ENCODE measurements at places on chromosomes 2 and 18. TPM values are rescaled to one million over a fixed set of nuclear protein-coding genes. Genes with fewer than 3 reads are reported as not detected.

GRCh38 chr2:136113209-136113971, 4.6 kb downstream of the CXCR4 start:
- no peak for DNase-seq

- DNase-seq = peak; percentile 67
Measured at GRCh38 chr2:152445791-152446201, 110.8 kb downstream of the FMNL2 start.

- DNase-seq = no peak
Measured at GRCh38 chr18:74898965-74899364, 301.3 kb downstream of the ZNF407 start.

- DNase-seq = peak; percentile 30
Measured at GRCh38 chr18:8176554-8176953, 432.7 kb upstream of the RAB12 start.

GRCh38 chr2:135582383-135582782, 51.1 kb downstream of the R3HDM1 start:
- no peak for DNase-seq

GRCh38 chr18:56678836-56679565, 27.8 kb downstream of the WDR7 start:
- DNase-seq = no peak

DNA sequence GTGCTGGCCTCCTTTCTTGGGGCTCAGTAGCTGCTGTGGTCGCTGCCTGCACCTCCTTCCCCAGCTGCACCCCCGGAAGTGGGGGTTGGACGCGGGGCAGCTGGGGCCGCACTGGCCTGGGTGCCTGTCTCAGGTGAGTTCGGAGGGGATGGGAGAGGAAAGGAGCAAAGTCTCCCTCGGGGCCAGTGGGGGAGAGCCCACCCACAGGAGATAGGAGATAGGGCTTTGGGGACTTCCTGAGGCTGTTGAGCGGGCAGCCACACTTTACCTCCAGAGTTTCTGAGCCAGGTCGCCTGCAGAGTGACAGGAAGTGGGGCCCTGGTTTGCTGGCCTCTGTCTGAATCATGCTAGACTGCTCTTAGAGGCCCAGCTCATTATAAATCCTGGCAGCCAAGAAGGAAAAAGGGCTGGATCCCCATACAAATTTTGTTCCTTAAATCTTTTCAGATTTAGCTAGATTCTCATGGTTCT, 8.1 kb downstream of the MBP start:
- DNase-seq = no peak

- no peak for DNase-seq
Measured at GRCh38 chr2:194252127-194252526, 1404.9 kb upstream of the SLC39A10 start.

DNA sequence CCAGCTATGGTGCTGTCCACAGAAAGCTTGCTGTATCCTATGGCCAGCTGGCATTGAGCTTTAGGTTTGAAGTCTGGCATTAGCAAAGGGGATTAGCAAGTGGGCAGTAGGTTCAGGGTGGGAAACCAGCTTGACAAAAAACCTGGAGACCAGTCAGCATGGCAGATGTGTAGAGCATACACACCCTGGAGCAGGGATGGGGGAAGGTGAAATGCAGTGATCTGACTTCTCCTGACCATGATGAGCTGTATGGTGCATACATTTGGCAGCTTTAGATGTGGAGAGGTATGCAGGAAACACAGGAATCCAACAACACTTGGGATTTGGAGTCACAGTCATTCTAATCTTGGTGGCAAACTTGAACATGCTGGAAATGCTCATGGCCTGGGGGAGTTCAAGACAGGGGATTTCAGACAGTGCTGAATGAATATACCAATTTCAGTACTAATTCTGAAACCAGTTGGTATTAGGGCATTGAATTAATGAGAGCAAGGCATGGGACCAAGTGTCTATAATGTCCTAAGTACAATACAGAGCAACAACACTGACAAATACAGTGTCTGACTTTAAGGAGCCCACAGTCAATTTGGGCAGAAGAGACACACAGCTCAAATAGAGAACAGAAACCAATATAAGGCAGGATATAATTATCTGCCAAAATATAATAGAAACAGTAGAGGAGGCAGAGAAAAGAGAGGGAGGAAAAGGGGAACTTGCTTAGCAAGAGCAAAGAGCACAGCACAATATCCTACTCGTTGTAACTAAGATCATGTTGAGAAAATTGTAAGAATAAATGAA, 11.8 kb downstream of the ARHGAP15 start:
- DNase-seq = no peak

DNA sequence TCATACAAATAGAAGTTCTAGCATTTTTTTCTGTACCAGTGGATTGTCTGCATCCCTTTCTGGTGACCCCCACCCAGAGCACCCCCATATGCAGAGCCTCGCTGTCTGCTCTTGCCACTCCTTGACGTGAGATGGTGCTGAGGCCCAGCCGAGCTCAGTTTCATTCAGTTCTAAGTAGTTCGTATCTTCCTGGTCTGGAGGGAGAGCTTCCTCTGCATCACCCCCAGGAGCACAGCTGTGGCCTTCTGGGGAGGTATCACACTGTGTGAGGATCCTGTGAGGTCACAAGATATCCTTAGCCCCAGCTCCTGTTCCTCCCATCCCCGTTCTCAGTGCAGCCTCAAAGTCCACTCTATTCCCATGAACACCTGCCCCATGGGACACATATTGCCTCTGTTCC, 132.7 kb downstream of the PTGR3 start:
- no peak for DNase-seq

DNA sequence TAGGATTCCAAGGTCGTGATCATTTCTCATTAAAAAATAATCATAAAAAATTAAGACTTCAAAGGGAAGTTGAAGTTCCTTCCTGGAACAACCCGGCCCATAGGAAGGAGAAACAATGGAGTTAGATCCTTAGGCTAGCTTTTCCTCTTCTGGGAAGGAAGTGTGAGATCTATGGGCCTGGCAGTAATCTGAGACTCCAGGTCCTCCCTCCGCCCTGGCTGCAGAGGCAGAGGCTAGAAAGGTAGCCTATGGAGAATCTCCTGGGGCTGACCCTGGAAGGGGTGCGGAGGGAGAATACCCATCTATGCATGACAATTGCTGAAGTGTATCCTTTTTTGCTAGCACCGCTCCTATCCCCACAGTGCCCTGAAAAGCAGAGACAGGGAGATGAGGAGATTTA, 37.9 kb downstream of the TRIB2 start:
- no peak for DNase-seq

DNA sequence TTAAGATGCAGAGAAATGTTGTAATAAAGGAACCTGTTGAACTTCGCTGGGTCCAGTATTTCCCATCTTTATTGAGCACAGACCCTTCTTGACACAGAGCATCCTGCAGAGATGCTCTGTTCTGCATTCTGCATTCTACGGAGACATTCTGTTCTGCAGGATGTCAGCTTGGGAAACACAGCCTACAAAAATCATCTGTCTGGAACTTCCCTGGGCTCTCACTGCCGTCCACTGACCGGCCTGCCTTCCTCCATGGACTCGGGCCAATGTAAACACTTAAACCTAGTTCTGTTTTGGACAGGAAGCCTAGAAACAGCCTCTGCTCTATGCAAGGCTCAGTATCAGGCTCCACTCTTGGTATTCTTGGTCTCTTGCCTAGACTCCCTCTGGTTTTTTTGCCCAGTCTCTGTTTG, 90.0 kb upstream of the PPP1CB start:
- peak; percentile 65 for DNase-seq

GRCh38 chr2:188695953-188696352, 278.2 kb upstream of the COL3A1 start:
- DNase-seq = no peak

DNA sequence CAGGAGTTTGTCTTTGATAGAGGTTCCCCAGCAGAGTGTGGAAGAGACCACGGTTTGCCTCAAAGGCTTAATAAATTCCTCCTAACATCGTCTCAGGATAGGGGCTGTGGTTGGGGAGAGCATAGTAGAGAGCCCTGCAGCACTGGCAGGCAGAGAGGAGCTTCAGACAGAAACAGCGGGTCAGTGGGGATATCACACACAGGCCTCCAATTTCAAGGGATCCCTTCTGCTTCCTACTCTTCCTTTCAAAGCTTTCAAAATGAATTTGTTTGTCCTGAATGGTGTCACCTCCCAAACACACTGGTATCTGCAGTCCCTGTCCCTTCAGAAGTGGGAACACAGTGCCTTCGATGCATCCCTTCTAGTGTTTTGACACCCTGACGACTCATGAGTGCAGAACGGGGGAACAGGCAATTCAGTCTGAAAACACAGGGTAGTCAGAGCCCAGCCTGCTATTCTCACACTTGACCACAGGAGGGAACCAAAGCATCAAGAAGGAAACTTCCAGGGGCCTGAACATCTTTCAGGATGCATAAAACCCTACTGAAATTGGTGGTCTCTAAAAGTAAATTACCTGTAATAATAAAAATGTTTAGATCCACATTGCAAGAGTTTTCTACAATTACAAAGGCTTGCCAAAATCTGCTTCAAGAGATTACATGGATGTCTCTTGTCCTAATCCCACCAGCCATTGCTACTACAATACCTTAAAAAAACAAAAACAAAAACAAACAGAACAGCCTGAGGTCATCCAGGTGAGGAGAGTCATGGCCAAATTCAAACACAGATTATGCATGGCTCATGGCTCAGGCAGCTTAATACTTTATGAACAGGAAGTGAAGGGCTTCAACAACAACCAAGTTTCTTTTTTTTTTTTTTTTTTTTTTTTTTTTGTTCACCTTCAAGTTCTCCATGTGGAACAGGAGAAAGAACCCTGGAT, 49.8 kb downstream of the SLC14A2 start:
- DNase-seq = peak; percentile 72

GRCh38 chr2:239608260-239608659, 207.4 kb upstream of the HDAC4 start:
- no peak for DNase-seq

- DNase-seq = no peak
Measured at GRCh38 chr2:143936538-143936847, 583.4 kb downstream of the ZEB2 start.

GRCh38 chr2:168811696-168812095, 9.3 kb downstream of the NOSTRIN start:
- DNase-seq = no peak

- DNase-seq = no peak
Measured at GRCh38 chr2:198316852-198317396, 512.5 kb downstream of the PLCL1 start.

DNA sequence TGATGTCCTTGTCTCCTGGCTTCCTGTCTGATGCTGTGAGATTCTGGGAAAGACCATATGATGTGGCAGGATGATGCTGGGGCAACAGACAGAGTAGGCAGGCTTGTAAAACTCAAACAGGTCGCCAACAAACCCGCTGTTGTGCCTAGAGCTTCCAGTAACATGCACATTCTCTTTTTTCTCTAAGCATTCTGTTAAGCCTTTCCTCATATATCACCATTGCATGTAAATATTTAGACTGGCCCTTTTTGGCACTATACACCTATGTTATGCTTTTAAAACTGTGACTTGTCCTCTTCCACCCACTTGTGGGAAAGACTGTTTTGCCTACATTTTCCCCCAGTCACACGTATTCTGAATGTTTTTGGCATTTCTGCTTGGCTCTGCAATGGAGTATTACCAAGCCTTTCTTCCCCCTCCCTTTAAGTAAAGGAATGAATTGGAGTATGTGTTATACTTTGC, 250.4 kb upstream of the TANK start:
- DNase-seq = no peak

DNA sequence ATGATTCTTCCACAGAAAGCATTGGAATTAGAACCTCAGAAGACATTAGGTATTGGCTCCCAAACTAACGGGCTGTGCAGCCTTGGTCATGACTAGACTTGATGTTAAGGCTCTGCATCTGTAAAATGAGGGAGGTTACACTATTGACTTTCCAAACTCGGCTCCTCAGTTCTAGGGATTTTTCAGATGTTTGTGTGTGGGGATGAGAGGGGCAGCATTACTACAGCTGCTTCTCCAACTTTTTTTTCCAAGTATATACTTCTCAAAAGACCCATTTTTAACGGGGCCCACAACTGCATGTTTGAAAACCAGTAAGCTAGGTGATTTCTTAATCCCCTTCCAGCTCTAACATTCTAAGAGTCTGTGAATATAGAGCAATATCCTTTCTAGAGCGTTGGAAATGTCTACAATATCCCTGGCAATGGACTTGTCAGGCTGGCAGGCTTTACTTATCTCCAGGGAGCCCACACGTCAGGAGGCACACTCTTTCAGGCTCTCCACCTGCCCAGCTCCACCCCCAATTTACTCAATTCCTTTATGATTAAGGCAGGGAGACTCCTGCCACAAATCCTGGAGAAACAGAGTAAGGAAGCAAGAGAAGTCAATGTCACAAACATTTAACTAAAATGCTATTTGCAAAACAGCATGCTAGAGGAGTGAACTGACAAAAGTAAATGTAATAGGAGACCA, 844 bp upstream of the MPV17 start:
- DNase-seq = peak; percentile 73

DNA sequence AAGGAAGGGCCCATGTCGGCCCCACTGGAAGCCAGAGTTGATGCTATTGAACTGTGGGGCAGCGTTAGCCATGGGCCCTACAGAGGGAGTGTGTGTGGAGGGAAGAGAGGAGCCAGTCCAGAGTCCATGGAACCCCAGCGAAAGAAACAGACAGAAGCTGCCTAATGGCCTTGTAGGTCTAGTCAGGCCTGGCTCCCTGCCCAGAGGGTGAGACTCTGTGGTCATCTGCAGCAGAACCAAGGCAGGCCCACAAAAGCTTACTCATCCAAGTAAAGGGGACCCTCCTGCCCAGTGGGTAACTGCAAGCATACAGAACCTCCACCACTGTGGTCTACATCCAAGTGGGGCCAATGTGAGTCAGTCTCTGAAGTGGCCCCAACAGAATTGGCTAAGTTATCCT, 439.8 kb downstream of the TGIF1 start:
- peak; percentile 83 for DNase-seq

Gene ALPI
- polyA plus RNA-seq = not detected

Gene ITPRIPL1
- 0.40 TPM for polyA plus RNA-seq

Gene RTP5
- not detected for polyA plus RNA-seq

Gene CENPA
- 1.1 TPM for polyA plus RNA-seq

Gene ANKRD53
- 1.5 TPM for polyA plus RNA-seq

Gene GNAL
- 2.7 TPM for polyA plus RNA-seq

Gene PKDCC
- 90.4 TPM for polyA plus RNA-seq

Gene KCNJ13
- not detected for polyA plus RNA-seq

Gene LBX2
- not detected for polyA plus RNA-seq

Gene ZNF521
- polyA plus RNA-seq = 15.9 TPM

Gene FBXO41
- 3.7 TPM for polyA plus RNA-seq

Measured in adrenal gland (tissue), 19 donors.